Stimulated activated CD8-positive, alpha-beta memory T cell treated with anti-CD3 and anti-CD28 coated beads, Interleukin-2, amount 100 ng/mL, for 1 hour (primary cell): ENCODE measurements at places on chromosomes 3 and 15.

- no peak for DNase-seq
Observed at GRCh38 chr15:57735431-57735830, 28.9 kb downstream of the POLR2M start.

- DNase-seq = no peak
Observed at GRCh38 chr3:162769564-162769963, 1273.0 kb downstream of the OTOL1 start.

DNA sequence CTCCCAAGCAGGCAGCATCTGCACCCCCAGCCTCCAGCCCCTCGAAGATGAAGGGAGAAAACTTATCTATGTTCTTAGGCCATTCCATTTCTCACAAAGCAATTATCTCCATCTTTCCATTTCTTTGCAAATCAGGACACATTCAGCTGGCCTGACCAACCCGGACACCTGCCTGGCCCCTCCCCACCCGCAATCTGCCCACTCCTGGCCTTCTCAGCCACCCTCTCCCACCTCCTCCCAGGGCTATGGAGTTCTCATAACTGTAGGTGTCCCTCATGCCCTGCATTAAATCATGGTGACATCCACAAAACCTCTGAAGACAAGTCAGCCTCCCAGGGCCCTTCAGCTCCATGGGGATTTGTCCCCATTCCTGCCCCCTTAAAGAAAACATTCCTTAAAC is 119.3 kb downstream of the MEGF11 start:
- no peak for DNase-seq

GRCh38 chr15:70259028-70259424 is 161.3 kb upstream of the TLE3 start:
- DNase-seq = peak; percentile 20

DNA sequence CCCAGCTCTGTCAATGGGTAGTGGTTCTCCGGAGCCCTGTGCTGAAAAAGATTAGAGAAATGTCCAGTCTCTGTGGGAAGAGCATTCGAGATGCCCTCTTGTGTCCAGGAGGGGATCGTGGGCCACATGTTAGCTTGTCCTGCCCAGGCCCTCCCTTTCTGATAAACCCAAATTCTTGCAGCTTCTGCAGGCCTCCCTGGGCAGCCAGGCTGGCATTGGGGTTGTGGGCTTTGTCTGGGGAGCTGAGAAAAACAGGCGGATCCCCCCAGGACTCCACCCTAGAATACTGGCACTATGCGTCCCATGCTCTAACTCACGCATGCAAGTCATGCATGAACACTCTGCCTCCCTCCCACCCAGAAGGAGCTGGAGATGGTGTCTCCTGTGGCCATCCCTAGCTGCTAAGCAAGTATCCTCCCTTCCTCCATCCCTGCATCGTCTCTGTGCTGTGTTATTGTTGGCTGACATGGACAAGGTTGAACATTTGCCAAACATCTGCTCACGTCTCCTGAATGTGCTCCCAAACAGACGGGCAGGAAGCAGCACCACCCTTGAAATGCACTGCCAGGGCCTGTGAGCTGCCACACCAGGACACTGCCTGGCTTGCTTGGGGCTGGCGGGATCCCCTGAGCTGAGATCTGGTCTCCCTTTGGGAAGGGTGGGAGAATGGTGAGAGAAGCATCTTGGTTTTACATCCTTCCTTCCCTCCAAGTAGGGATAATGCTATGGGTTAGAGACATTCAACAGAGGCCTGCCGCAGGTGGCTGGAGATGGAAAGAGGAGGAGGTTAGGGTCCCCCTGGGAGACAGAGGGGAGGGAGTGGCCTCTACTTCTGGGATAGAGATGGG is 26.5 kb downstream of the CFAP161 start:
- DNase-seq = no peak

GRCh38 chr3:189685291-189685690 is 54.1 kb downstream of the TP63 start:
- no peak for DNase-seq

DNA sequence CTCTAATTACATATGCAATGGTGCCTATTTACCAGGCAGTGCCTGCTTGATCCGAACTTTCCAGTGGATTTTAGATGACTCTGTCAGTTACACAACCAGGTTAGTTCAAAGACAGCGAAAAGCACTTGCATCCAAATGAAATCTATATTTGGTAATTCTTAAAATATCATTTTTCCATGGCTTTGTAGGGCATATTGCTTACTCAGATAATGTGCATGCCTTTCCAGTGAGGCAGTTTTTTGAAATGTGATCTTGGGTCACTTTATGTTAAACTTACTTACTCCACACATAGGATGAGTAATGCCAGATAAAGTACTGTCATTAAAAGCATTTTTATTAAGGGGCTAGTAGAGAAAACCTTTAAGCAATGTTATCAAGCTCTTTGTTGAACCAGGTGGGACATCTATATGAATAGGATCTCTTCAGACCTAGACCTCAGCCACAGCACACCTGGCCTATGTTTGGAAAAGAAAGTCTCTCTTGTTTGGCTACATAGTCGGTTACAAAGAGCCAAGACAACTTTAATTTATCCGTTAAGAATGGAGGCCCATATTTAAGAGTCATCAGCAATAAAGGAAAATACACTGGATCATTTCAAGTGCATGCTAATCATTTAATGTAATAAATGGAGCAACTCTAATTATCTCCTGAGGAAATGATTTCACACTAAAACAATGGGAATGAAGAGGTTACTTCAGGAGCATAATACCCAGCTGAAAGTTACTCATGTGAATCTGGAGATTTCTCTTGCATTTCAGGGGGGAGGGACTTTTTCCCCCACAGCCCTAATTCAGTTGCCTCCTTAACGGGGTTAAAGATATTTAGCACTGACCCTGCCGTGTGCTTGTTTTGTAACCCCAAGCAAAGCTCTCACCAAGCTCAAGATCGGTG is 56.3 kb upstream of the TMCO5A start:
- no peak for DNase-seq

DNA sequence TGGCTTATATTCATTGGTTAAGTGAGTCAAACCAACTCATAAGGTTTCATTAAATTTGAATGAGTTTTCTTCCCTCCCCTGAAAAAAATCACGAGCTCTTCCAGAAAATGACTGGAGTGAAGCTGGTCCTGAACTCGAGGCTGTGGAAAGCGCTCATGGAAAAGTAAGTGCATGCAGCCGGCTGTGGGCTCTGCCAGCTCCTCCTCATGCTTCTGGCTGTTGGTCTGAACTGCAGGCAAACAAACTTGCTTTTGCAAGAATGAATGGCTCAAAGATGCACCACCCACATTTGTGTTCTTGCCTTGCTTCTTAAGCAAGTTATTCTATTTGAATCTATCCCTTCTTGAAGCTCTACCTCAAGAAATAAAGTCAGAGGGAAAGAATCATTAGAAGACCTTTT is 6.2 kb downstream of the ETV5 start:
- no peak for DNase-seq

- DNase-seq = no peak
Observed at GRCh38 chr3:56781762-56782161, 20.0 kb downstream of the ARHGEF3 start.

GRCh38 chr3:129605203-129605921 is 1.1 kb downstream of the PLXND1 start:
- peak; percentile 18 for DNase-seq

GRCh38 chr15:95610945-95611344 is 719.6 kb upstream of the NR2F2 start:
- DNase-seq = no peak
